ENCODE measurements at places on chromosomes 2 and 18.

DNA sequence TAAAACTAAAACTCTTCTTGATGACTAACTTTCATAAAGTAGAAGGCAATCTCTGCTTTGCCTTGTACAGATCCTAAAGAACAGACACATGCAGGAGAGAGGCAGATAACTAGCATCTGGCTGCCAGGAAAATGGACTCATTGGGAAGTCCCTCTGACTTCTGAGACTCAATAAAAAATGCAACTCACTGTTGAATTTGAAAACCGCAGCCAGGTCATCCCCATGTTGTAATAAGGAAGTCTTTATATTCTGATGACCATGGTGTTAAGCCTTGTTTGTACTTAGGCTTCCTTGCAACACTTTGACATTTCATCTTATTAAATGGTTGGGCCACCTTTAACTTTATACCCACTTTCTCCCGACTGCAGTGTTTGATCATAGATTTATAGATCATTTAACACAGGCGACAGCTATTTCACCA lies 375.1 kb upstream of the KCNH7 start:
- DNase-seq, result no peak

- no peak for DNase-seq
These were observed 399.3 kb downstream of the LRATD1 start for GRCh38 chr2:15031745-15032240.

DNA sequence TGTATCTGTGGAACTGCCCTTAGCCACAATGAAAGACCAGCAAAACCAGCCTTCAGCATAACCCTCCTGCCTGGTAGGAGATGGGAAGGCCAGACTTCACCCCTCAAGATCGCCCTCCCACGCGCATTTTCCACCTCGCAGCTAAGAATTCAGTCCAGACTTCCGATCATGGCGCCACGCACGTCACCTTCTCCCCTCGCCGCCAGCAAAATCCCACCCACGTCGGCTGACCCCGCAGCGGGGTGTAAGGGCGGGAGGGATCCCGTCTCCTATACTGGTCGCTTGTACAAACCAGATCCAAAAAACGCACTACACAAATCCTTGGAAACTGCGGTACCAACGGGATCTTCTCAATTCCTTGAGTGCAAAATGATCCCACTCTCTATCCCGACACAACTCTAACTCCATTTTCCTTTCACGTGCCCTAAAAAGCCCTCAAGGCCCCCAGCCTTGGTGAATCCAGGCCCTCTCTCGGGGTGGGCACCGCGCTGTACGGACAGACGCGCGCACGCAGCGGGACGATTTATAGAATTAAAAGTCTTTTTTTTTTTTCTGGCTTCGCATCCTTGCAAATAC lies 1.0 kb upstream of the BMPR2 start:
- DNase-seq, result peak; percentile 70

DNA sequence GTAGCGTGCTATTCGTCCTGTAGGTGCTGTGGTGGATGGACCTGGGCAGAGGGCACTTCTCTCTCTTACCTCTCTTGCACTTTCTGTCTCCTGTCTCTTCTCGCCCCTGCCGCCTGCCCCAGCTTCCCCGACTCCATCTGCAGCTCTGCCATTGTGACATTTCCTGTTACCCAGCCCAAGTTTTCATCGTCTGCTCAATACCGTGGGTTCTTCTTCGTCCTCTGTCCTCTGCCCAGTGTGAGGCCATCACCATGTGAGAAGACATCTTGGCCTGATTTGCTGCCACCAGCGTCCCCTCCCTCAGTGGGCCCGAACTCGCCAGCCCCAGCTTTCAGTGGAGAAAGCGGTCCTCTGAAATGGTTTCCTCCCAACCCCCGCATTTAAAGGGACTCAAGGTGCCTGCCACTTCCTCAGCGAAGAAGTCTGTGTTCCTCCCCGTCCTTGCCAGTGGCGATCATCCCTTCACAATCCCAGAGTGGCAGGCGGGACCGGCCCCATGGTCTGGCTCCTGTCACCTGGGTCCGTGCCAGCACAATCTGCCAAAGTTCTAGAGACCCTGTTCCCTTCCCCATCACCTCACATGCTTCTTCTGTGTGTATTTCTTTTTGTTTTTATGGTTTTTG lies 18.0 kb downstream of the TGOLN2 start:
- no peak for DNase-seq

All from endothelial cell (in vitro differentiated cells).